ENCODE measurements at places on chromosomes 4 and X.

DNA sequence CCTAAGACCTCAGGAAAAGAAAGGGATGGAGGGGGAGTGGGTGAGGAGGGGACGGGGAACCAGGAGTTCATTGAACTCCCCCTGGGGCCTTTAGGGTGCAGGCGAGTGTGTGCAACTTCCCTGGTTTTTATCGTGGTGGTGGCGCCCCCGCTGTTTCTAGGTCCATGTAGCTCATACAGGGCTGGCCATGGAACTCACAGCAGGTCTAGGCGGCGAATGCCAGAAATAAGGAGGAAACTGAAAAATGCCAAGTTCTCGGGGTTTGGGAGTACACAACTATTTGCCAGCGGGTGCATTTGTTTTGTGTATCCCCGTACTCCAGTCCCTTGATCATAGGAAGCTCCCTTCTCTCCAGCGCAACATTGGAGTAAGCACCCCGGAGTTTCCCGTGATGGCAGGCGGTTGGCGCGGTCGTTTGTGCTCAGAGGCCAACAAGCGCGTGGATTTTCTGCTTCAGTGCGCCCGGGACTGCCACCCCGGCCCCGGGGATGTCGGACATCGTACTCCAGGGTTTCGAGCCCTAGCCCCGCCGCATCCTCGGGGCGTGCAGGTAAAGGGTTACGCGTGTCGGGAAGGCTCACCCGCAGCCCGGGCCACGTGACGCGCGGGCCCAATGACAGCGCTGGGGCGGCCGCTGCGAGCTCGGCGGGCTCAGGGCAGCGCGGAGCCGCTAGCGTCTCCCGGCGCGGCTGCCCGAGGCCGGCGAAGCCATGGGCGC is 208.9 kb downstream of the NWD2 start:
- DNase-seq = no peak

DNA sequence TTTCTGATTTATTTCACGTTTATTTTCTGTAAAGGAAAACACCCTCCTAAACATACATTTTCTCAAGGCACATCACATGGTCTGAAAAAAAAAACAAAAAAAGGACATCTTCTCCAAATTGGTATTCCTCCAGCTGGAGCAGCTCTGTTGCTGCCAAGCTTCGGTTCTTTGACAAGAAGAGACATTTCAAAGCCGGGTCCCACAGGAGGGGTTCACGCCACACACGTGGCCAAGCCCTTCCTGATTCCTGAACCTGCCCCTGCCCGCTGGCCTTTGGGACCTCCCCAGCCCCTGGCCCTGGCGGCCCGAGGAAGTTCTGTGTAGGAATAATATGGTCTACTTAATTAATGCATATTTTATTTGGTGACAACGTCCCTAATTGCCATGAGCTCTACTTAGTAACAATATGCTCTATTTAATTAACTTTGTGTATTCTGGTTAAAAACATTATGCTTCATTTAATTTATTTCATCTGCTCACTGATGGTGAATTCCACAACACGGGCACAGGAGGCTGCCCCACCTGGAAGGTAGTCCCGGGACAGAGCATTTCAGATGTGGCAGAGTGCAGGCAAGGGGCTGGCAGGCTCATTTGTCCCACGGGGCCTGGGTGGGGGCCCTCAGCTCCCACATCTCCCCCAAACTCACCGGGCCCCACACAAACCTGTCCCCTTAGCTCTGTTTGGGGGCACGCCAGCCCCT is 5.4 kb upstream of the RGS12 start:
- no peak for DNase-seq

DNA sequence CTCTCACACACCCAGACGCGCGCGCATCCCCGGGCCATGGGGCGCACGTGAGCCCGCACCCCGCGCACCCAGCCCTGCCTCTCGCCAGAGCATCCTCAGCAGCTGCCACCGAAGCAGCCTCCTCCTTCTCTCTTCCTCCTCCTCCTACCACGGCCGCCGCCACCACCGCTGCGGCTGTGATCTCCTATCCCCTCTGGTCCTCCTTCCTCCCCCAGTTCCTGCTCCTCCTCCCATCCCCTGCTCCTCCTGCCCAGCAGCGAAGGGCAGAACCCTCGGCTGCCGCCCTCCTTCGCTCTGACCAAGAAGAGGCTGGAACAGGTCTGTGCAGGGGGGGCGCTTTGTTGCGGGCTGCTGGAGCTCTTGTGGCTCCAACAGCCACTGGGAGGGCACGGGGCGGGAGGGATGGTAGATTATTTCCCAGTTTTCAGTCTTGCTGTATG is 148.7 kb upstream of the CHRDL1 start:
- no peak for DNase-seq

DNA sequence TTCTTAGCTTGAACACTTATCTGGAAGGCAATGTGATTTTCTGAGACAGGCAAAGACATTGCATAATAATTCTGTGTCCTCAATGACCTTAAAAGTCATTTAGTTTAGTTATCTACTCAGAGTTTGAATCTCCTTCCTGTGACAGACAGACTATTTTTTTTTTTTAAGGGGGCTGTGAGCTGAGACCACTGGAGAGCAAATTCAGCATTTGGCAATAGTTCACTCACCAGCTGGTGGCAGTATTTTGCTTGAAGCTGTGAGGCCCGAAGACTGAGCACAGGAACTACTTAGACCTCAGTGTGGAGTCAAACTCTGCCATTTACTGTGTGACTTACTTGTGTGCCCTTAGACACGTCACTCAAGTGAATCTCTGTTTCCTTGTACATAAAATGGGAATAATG is 22.9 kb upstream of the CPE start:
- DNase-seq = no peak

DNA sequence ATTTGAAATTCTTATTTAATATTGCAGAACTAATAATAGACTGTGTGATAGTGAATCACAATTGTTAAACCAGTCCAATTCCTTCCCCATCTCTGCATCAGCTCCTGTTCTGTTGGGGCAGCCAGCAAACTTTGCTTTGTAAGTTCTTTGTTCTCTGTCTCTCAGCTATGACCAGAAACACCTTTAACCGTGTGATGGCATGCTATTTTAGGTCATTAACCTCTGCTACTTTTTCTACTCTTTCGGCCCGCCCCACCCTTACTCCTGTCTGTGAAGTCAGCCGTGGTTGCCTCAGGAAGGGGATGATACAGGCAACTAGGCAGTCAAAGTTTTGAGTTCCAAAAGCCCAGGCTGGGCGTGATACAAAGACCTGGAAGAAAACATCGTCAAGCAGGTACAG is 51.3 kb upstream of the EGFL6 start:
- DNase-seq = no peak

Measured in T-helper 17 cell (primary cell).